ENCODE measurements at places on chromosomes 7 and 10. TPM values are rescaled to one million over a fixed set of nuclear protein-coding genes. Genes with fewer than 3 reads are reported as not detected.

CALY gene
- not detected for total RNA-seq

HIPK2 gene
- 10.1 TPM for total RNA-seq

TBRG4 gene
- total RNA-seq, result 39.4 TPM

HOGA1 gene
- total RNA-seq, result 0.34 TPM

OPN1SW gene
- total RNA-seq, result not detected

LIPK gene
- total RNA-seq, result not detected

TMEM196 gene
- not detected for total RNA-seq

PHYHIPL gene
- total RNA-seq, result not detected

ST8SIA6 gene
- total RNA-seq, result not detected
